IMR-90 (cell line): ENCODE measurements at places on chromosomes 2 and 18. TPM values are rescaled to one million over a fixed set of nuclear protein-coding genes. Genes with fewer than 3 reads are reported as not detected.

- no peaks in the 10 kb centered on the region for H3K27me3 ChIP-seq
- H3K4me3 ChIP-seq: no peak overlapping the region
- no peaks in the 10 kb centered on the region for H3K36me3 ChIP-seq
- H3K4me1 ChIP-seq: no peaks in the 10 kb centered on the region
- DNase-seq: peak; percentile 8
Observed at GRCh38 chr2:210655229-210655975, 99.0 kb downstream of the CPS1 start.

IL36B gene
- total RNA-seq: not detected in 2 replicates

DNA sequence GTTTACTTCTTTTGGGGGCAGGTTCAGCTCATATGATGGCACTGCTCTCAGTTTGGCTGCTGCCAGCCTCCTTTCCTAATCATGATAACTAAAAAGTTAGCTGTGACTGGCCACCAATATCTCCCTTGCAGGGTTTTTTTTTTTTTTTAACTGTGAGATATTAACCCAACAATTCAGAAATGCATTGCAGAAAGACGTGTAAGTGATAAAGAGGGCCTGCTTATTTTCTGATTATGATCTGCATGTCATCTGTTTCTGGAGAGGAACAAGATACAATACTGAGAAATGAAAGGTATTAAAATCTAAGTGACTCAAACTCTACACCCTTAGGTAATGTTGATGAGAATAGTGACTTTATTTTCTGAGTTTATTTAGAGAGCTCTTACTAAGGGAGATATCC, 905.6 kb downstream of the SOCS6 start:
- H3K27ac ChIP-seq: no peak overlapping the region
- H3K4me1 ChIP-seq: no peaks in the 10 kb centered on the region
- no peak for DNase-seq
- no peak overlapping the region for H3K4me3 ChIP-seq
- H3K36me3 ChIP-seq: no peaks in the 10 kb centered on the region

DNA sequence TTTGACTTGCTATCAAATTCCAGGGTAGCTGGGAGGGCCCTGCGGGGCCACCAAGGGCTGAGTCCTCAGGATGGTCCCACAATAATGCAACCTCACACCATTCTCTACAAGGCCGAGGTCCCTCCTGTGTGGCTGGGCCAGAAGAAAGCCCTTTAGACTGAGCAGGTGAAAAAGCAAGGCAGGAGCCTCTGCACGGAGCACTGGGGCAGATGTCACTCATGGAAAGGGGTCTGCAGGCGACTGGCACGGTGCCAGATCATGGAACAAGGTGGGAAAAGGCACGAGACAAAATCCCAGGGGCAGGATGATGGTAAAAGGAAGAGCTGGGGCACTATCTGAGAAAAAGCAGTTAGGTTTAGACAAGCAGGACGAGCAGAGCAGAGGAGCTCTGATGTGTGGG, 16.1 kb downstream of the HJURP start:
- H3K4me3 ChIP-seq: no peak overlapping the region
- H3K4me1 ChIP-seq: peaks cover 2% of the 10 kb centered on the region; the same call in 1 of the 2 replicates
- no peaks in the 10 kb centered on the region for H3K27me3 ChIP-seq
- no peak for DNase-seq
- H3K27ac ChIP-seq: no peak overlapping the region

GRCh38 chr2:72112401-72112800, 35.3 kb downstream of the CYP26B1 start:
- H3K4me3 ChIP-seq: no peak overlapping the region
- peak; percentile 45 for DNase-seq
- H3K27me3 ChIP-seq: peaks cover 2% of the 10 kb centered on the region
- no peaks in the 10 kb centered on the region for H3K36me3 ChIP-seq
